Adrenal gland (tissue), 19 donors: ENCODE measurements at places on chromosomes 1 and 21. TPM values are rescaled to one million over a fixed set of nuclear protein-coding genes. Genes with fewer than 3 reads are reported as not detected.

DNA sequence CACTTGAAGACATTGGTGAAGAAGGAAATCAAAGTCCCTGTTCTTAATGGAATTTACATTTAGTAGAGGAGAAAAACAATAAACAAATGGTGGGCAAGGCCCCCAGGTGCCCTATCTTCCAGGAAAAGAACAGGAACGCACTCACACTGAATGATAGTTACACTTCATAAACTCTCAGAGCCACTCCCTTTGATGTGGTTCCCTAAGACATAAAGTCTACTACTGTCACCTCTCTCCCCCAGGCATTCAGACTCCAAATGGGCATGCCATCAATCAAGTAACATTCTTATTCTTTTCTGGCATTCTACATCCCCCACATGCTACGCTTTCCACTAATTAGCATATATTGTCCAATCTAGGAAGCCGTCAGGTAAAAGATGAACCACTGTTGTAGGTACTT, 36.6 kb upstream of the PIGC start:
- no peak for DNase-seq

DNA sequence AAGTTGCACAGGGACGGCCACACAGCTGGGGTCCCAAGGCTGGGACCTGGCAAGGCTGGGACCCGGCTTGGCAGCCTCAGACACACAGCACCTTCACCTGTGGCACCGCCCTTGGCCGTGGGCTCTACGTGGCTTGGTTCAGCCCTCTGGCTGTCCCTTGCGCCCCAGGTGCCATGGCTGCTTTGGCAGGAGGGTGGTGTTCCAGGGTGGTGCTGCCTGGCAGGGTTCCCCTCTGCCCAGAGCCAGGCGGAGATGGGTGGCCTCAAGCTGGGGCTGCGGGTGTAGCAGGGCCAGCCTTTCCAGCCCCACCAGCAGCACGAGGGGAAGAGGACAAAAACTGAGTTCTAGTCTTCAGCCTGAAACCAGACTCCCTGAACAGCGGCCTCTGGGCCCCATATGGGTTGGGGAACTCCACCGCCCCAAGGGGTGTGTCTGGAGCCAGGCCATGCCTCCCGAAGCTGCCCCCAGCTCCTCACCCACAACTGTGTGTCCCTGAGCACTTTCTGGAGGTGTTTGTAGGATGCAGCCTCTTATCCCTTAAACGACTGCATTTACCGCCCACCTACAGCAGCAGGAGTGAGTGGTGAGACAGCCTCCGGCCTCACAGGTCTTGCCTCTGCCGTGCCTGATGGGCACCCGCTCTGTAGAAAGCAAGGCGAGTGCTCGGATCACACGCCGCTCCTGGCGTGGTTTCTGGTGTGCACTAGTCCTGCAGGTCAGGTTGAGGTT, 92.3 kb downstream of the PDE9A start:
- no peak for DNase-seq

- no peak for DNase-seq
Measured at GRCh38 chr1:211355873-211356272, 29.2 kb downstream of the TRAF5 start.

DNA sequence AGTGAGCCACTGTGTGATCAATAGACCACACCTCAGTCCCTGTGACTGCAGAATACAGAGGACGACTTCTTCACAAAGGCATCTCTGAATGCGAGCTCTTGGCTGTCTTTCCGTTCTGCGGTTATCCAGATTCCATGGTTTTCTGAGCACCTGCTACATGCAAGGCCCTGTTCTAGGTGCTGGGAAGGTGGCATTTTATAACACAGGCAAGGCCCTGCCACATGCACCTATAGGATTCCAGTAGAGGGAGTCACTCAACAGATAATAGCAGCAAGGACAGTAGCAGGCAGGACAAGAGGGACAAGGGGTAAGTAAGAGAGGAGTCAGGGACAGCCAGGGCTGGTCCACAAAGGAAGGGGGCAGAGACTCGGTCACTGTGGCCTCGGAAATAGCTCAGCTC, 9.0 kb downstream of the URB1 start:
- no peak for DNase-seq

DNA sequence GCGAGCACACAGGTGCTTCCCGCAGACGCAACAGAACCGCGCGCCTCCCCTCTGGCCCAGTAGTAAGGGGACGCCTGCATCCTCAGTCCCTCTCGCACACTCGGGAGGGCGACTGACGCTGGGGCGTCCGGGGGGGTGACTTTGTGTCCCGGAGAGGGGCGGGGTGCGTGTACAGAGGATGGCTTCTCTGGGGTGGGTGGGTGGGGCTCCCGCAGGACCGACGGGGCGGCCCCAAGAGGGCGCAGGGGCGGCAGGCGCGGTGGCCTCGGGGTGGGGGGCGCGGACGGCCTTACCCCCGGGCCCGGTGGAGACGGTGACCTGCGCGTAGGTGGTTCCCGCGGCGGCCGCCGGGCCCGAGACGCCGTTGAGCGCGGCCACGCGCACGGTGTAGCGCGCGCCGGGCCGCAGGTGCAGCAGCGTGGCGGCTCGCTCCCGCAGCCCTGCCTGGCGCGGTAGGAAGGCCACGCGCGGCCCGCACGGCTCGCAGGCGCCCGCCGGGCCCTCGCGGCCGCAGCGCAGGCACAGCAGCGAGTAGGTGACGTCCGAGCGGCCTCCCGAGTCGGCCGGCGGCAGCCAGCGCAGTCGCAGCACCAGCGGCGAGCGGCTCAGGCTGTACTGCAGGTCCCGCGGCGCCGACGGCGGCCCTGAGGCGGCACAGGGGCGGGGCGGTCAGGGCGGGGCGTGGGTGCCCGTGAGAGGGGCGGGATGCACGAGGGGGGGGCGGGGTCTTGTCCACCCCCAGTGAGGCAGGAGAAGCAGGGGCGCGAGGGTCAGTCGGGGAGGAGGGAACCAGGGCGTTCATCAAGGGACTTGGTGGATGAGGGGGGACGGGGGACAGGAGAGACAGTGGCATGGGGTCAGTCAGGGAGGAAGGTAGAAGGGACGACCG, 12.1 kb downstream of the EPHA10 start:
- DNase-seq = no peak

DNA sequence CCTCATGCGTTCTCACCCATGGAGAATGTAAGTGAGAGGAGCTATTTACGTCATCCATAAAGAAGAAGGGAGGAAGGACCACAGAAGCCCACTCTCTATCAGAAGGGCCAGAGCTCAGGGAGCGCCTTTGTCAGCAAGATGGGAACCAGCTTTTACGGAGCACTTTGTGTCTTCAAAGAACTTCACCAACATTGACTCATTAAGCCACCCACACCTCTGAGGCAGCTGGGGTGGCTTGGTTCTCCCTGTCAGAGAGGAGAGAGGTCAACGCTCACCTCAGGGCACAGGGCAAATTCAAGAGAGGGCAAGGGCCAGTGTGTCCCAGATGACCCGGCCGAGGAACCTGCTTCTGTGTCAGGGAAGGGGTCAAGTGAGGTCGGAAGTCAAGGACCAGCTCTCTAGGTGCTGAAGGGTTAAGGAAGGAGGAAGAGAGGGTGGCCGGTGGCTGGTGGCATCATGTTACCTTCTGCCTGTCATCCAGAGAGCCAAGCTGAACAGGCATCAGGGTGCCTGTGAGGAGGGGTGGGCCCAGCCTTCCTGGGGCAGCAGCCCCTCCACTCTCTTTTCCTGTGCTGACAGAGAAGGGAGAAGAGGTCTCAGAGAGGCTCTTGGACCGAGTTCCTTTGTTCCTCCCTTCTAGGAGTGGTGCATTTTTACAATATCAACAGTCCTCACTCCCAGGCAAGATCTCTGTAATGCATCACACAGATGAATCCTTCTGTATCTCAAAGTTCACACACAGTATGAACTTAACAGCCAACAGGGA, 109.0 kb downstream of the ETS2 start:
- no peak for DNase-seq

GRCh38 chr1:240497908-240498307, 114.0 kb downstream of the GREM2 start:
- no peak for DNase-seq

DNA sequence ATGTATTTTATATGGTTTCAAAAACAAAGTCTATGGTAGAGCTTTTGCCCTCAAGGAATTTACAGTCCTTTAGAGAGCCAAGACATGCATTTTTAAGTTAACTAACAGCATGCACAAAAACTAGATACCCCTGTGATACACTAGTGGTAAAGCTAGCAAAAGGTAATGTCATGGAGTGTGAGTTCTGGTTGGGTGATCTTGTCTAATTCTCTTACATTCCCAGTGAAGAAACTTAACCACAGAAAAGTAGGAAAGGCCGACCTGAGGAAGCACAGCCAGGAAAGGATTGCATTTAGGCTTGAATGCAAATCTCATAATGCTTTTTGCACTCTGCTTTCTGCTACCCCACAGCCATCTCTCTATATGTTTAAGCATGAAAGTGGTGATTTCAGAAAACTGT, 202.2 kb downstream of the ROR1 start:
- DNase-seq = no peak

DNA sequence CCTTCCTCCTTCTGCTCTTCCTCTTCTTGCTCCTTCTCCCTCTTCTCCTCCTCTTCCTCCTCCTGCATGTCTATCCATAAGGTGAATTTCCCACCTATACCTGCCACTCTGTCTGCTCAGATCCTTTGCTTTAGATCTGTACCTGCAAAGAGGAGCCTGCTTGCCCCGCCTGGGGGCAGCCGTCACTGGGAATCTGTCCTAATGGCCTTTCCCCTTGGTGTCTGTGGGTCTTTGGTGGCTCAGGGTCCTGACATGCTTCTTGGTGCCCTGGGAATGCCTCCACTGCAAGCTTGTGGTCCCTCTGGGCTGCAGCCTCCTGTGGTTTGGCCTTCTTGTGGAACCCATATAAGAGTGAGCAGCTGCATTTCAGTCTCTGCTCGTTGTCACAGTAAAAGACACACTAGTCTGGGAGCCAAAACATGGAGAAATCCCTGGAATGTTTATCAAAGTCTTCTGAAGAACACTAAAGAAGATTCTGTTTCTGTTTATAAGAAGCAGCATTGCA, 79.5 kb upstream of the CSF3R start:
- DNase-seq = no peak

GRCh38 chr1:210631399-210631798, 302.7 kb downstream of the HHAT start:
- DNase-seq = no peak

DNA sequence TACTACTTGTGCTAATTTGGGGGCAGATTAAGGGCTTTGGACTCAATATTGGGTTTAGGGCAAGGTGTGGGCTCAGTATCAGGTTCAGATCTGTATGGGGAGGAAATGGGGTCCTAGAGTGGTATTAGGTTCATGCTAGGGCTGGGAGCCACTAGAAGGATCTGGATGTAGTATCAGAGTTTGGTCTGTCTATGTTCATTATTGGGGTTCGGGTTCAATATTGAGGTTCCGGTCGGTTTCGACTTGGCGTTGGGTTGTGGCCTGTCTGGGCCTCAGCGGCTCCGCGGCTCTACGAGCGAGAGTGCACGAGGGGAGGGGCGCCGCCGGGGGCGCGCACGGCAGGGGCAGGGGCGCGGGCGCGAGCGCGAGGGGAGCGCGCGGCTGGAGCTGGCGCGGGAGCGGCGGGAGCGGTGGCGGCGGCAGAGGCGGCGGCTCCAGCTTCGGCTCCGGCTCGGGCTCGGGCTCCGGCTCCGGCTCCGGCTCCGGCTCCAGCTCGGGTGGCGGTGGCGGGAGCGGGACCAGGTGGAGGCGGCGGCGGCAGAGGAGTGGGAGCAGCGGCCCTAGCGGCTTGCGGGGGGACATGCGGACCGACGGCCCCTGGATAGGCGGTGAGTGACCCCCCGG, at the start of gene PTPRF:
Gene PTPRF, plus strand, starts transcription at position 401 of the 624 bp plus-strand sequence. CDS start 14,193 bp downstream, outside the sequence.
- DNase-seq = peak; percentile 46

DNA sequence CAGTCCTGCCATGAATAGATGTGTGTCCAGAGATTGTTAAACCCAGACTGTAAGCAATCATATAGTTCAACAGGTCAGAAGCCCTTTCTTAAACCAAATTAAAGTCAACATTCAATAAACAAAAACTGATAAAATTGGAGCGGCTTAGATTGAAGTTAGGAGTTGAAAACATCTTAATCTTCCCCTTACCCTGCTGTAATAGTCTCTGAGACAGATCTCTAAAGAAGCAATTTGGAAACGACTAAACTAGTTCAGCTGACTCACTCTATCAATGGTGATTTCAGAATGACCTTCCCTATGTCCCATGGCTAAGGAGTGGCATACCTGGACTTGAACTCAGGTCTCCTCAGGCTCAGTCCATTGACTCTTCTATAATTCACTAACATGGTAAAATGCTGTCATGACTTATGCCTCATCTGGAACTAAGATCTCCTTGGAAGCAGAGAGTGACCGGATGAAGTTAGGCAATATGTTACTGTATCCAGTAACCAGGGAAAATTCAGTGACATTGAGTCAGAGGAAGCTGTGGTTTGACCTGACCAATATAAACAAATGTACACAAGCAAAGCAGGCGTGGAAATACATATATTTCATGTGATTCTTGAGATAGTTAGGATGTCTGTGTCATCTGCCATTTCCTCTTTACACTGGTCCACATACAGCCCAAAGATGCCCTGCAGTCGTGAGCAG, 30.1 kb downstream of the SGIP1 start:
- no peak for DNase-seq

- no peak for DNase-seq
Measured at GRCh38 chr1:20187103-20187812, 940 bp upstream of the PLA2G2C start.

DNA sequence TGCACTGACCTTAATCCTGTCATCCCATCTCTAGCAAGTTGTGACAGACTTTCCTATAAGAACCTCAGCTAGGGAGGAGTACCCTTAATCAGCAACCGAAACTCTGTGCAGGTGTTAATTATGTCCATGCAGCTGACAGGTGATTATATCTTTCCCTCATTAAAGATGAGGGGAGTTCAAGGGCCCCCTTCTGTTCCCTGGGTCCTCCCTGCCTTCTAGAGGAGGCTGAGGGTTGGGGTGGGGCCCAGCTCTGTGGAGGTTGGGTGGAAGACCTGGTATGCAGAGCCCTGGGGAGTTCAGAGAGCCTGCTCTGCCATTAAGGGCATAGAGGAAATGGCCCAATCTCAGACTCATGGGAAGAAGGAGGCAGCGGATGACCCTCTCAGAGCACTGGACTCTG, 35.6 kb upstream of the CRNN start:
- DNase-seq = no peak

GRCh38 chr1:221083902-221084301, 204.7 kb downstream of the HLX start:
- DNase-seq = no peak

- DNase-seq = no peak
Measured at GRCh38 chr1:152190589-152190988, 31.6 kb upstream of the RPTN start.

DNA sequence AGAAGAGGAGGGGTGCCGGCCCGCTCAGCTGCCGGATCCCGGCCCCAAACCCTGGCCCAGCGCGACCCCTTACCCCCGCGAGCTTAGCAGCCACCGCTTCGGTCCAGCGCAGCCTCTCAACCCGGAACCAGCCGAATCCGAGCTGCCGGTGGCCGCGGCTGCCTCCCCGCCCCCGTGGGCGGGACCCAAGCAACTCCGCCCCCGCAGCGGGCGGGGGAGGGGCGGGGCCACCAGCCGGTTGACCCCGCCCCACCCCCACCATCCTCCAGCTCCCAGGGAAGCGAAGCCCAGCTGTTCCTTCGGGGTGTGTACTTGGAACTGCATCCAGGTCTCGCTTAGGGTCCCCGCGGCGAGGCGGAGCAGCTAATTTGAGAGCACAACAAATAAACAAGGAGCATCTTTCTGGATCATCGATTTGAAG, at the start of gene TRIM62:
Gene TRIM62, minus strand, starts transcription at position 123 of the 421 bp plus-strand sequence. CDS start 611 bp downstream, outside the sequence.
- DNase-seq = peak; percentile 94

- no peak for DNase-seq
Measured at GRCh38 chr1:93822730-93823425, 56.1 kb downstream of the DNTTIP2 start.

The SEMA4A gene
- total RNA-seq = 3.2 TPM

The HTR6 gene
- total RNA-seq = not detected

The CRNN gene
- not detected for total RNA-seq

The PRR9 gene
- not detected for total RNA-seq

The TENT5C gene
- total RNA-seq = 2.8 TPM

The CA6 gene
- not detected for total RNA-seq

The FALEC gene
- not detected for total RNA-seq

The CYB561D1 gene
- 16.3 TPM for total RNA-seq

The WDR26 gene
- 76.8 TPM for total RNA-seq
